ENCODE measurements at places on chromosomes 6 and 20. TPM values are rescaled to one million over a fixed set of nuclear protein-coding genes. Genes with fewer than 3 reads are reported as not detected.

PEX3 gene
- total RNA-seq = 17.9 TPM

COX4I2 gene
- total RNA-seq = not detected

PRND gene
- total RNA-seq = not detected

RWDD2A gene
- 1.9 TPM for total RNA-seq

SCRT2 gene
- total RNA-seq = not detected

SLC52A3 gene
- 0.02 TPM for total RNA-seq

CDH26 gene
- 0.22 TPM for total RNA-seq

ENPP5 gene
- total RNA-seq = not detected

PLG gene
- total RNA-seq = not detected

SIRPD gene
- not detected for total RNA-seq

MUCL3 gene
- total RNA-seq = not detected

KCNK5 gene
- total RNA-seq = 0.78 TPM

MKKS gene
- total RNA-seq = 28.7 TPM

ACTR5 gene
- total RNA-seq = 8.8 TPM

CD83 gene
- total RNA-seq = 1.7 TPM

CASS4 gene
- 0.05 TPM for total RNA-seq

PET117 gene
- 32.4 TPM for total RNA-seq

PCMTD2 gene
- 37.8 TPM for total RNA-seq

TCP11 gene
- total RNA-seq = not detected

CALHM6 gene
- total RNA-seq = 0.45 TPM

MYL9 gene
- total RNA-seq = 0.66 TPM

ANKRD66 gene
- total RNA-seq = not detected

C6orf52 gene
- 0.81 TPM for total RNA-seq

BFSP1 gene
- total RNA-seq = 4.1 TPM

POFUT1 gene
- total RNA-seq = 46.7 TPM

ARHGAP40 gene
- total RNA-seq = 0.61 TPM

DEFB127 gene
- total RNA-seq = not detected

SLC4A11 gene
- 71.0 TPM for total RNA-seq

NRN1 gene
- 7.4 TPM for total RNA-seq

HCRTR2 gene
- total RNA-seq = not detected

BPIFB4 gene
- not detected for total RNA-seq

KCNB1 gene
- total RNA-seq = not detected

IER3 gene
- 90.1 TPM for total RNA-seq

ISM1 gene
- not detected for total RNA-seq

PRDM1 gene
- total RNA-seq = 3.0 TPM

TRIM31 gene
- total RNA-seq = not detected

DNAH8 gene
- total RNA-seq = not detected

ZDHHC14 gene
- 2.4 TPM for total RNA-seq

PROCR gene
- total RNA-seq = 178 TPM

OTOR gene
- not detected for total RNA-seq

C2 gene
- 0.69 TPM for total RNA-seq

ABHD16A gene
- 55.7 TPM for total RNA-seq

PPIL1 gene
- 44.7 TPM for total RNA-seq

LHFPL5 gene
- not detected for total RNA-seq

SLC29A1 gene
- 16.2 TPM for total RNA-seq

DDO gene
- total RNA-seq = 0.89 TPM

PBOV1 gene
- not detected for total RNA-seq

TRIM10 gene
- not detected for total RNA-seq

TFB1M gene
- 26.1 TPM for total RNA-seq

PTCHD4 gene
- total RNA-seq = 1.6 TPM

SSTR4 gene
- not detected for total RNA-seq

KCNK15 gene
- 1.2 TPM for total RNA-seq

MOCS1 gene
- 1.2 TPM for total RNA-seq

SRSF12 gene
- 0.37 TPM for total RNA-seq

CTCFL gene
- not detected for total RNA-seq

CAGE1 gene
- total RNA-seq = not detected

KIAA1755 gene
- not detected for total RNA-seq

MDFI gene
- 2.1 TPM for total RNA-seq

Data from NCI-H460 (cell line).